A172 (cell line): ENCODE measurements at places on chromosomes 7 and 10. TPM values are rescaled to one million over a fixed set of nuclear protein-coding genes. Genes with fewer than 3 reads are reported as not detected.

The SLC13A1 gene
- total RNA-seq: not detected in 2 replicates

The SORBS1 gene
- total RNA-seq: 0.91 and 2.5 TPM in 2 replicates

DNA sequence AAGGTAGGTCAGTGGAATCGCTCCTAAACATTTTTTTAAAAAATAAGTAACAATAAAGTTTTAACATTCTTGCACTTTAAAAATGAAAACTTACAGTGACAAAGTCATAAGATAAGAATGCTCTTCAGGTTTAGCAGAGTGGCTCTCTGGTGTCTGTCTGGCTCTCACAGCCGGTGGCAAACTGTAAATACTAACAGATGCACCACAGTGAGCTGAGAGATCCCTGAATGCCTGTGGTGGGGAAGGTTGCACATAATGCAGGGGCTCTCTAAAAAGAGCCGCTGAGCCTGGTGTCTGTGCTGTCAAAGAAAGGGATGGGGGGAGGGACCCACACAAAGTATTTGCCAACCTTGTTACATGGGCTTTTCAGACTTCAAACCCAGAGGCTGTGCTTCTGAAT is 498.3 kb downstream of the CCSER2 start:
- DNase-seq: no peak

DNA sequence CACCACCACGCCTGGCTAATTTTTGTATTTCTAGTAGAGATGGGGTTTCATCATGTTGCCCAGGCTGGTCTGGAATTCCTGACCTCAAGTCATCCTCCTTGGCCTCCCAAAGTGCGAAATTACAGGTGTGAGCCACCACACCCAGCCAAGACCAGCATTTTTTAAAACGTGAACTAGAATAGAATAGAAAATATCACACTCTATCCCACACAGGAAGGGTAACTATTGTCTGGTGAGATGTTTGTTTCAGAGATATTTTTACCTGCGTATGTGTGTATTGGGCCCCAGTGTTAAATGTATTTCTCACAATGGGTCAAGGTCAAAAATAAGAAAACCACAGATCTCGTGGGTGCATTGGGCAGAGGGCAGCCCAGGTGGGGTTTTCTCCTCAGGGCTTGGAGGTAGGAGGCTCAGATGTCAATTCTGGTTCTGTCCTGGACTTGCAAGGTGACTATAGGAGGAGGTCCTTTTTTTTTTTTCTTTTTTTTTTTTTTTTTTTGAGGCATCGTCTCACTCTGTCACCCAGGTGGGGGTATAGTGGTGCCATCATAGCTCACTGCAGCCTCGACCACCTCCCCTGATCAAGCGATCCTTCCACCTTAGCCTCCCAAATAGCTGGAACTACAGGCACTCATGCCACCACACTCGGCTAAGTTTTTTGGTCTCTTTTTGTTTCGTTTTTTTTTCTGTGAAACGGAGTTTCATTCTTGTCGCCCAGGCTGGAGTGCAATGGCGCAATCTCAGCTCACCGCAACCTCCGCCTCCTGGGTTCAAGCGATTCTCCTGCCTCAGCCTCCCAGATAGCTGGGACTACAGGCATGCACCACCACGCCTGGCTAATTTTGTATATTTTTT is 19.0 kb downstream of the SH2B2 start:
- no peak for DNase-seq

- DNase-seq: no peak
These were observed 39.8 kb downstream of the CELF2 start for GRCh38 chr10:11057448-11057847.

The TRIM74 gene
- total RNA-seq: 0.12 TPM in 1 of 2 replicates, not detected in the other

GRCh38 chr10:80502621-80503583 is 34.8 kb upstream of the SH2D4B start:
- DNase-seq: no peak

DNA sequence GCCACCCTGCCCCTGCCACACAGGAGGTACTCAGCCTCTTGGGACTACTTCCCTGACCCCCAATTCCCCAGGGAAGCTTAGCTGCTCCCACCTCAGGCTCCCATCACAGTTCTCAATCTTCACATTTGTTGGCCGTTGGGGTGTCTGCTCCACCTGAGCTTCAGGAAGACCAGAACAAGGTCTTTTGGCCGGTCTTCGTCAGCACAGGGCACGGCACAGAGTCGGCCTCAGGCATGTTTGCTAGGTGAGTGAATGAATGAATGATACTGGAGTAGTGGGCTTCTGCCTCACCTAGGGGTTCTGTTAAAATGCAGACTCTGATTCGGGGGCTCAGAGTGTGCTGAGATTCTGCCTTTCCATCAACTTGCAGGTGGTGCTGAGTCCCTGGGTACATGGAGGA is 20.3 kb downstream of the GPRIN2 start:
- DNase-seq: no peak

DNA sequence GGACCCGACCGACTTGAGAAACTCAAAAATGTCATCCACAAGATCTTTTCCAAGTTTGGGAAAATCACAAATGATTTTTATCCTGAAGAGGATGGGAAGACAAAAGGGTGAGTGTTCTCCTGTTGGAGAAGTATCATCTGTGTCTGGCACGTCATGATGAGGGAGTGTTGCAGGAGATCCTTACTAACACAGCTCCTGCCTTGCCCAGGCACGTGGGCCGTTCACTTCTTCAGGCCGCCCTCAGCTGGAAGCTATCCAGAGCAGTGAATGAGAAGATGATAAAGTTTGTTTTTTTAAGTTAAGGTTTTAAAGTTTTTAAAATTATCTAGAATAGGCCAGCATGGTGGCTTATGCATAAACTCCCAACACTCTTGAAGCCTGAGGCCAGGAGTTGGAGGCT is 6.2 kb downstream of the EIF3B start:
- DNase-seq: no peak

GRCh38 chr7:57348646-57349269 is 101.2 kb upstream of the ZNF716 start:
- DNase-seq: no peak

- DNase-seq: no peak
These were observed 59.5 kb downstream of the CHST15 start for GRCh38 chr10:124033887-124034218.

- no peak for DNase-seq
These were observed 54.4 kb downstream of the MTPAP start for GRCh38 chr10:30294476-30295240.

DNA sequence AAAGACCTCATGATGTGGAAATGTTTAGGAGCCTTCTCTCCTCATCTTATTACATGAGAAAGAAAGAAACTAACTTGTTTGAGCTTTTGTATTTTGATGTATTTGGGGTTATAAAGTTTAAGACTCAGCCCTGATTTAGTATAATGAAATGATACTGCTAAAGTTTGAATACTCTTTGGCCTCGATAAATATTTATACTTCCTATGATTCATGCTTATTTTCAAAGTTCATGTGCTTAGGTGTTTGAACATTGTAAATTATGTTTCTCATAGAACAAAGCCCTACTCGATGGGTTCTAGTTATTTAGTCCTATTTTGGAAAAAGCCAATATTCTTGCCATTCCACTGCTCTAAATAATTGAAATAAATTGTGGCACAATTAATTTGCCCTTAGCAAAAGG is 303.2 kb downstream of the ZWINT start:
- DNase-seq: no peak

DNA sequence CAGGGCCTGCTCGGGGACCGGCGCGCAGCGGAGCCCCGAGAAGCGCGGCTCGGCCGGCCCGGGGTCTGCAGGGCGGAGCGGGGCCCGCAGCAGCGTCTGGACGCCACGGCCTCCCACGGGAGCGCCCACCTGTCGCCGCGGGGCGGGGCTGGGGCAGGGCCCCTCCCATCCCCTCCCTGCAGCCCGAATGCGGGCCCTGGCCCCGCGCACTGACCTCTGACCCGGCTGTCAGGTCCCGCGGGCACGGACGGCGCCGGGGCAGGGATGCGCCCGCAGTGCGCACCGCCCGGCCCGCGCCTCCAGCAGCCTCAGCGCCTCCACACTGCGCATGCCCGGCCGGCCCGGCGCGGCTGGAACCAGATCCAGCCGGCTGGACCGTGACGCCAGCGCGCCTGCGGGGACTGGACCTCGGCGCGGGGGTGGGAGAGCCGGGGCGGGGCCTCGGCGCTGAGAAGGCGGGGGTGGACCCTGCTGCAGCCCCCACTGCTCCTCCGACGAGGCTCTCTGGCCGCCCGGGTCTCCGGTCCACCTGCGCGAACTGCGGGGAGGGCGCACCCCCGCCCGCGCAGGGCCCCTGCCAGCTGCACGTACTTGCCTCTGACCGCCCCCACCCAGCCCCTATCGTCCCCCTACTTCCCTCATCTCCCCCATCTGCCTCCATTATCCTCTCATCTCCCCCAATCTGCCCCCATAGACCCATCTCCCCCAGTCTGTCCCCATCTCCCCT is 16.1 kb upstream of the GPR146 start:
- DNase-seq: peak; percentile 88

The GPR146 gene
- total RNA-seq: 1.1 and 1.6 TPM in 2 replicates

DNA sequence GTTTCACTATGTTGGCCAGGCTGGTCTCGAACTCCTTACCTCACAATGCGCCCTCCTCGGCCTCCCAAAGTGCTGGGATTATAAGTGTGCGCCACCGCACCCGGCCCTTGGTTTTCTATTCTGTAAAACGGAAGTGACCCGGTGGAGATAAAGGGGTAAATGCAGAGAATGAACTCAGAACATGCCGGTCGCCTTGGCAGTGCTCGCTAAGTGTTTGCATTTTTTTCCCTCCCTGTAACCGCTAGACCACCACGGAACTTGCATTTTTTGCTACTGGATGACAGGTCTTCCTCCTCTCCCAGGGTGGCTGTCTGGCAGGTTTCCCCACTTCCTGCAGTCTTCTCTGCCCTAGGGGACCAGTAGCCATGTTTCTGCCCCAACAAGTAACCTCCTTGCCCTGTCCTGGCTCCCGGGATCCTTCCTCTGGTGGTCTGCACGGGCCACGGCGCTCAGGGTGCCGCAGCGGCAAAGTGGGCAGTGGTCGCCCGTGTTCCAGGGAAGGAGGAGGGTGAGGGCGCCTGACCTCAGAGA is 18.8 kb upstream of the GNA12 start:
- DNase-seq: peak; percentile 53

The KIAA1217 gene
- 3.8 and 4.7 TPM in 2 replicates for total RNA-seq

The CALY gene
- not detected in 2 replicates for total RNA-seq

DNA sequence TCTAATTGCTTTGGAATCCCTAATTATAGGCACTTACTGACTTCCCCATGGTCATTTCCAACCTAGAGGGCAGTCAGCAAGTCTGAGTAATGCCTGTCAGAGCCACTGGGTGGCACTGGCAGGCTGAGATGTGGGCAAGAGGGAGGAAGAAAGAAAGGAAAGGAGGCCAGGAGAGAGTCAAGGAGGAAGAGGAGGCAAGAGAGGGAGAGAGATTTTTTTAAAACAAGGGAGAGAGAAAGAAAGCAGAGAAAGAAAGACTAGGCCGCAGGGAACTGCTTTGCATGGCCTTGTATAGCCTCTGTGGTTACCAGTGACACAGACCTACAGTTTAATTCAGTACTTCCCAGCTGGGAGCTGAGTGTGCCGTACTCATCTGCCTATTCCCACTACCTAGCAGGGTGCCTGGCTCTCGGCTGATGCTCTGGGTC is 210.4 kb upstream of the ADO start:
- DNase-seq: peak; percentile 54

The TRIM56 gene
- 9.4 and 13.4 TPM in 2 replicates for total RNA-seq

DNA sequence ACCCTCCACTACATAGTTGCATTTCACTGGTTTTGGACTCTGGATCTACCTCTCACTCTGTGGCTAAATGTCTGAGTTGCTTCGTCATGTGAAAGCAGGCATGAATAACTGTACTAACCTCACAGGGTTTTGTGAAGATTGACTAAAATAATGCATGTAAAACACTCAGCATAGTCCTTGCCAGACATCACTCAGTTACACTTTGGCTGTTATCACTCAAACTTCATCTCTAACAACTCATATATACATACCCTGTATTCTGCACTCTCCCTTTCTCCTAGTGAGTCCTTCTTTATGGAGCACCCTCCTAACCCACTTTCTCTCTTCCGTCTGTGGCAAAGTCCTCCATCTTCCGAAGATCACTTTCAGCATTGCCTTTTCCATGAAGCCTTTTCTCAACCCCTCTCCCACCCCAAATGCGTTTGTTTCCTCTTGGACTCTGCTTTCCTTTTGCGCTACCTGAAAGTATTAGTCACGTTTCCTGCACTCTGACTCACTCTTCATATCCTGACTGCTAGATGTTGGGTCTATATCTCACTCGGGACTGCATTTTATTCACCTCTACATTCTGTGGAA is 72.6 kb downstream of the OSBPL3 start:
- peak; percentile 89 for DNase-seq

The IKZF1 gene
- total RNA-seq: not detected in 2 replicates

DNA sequence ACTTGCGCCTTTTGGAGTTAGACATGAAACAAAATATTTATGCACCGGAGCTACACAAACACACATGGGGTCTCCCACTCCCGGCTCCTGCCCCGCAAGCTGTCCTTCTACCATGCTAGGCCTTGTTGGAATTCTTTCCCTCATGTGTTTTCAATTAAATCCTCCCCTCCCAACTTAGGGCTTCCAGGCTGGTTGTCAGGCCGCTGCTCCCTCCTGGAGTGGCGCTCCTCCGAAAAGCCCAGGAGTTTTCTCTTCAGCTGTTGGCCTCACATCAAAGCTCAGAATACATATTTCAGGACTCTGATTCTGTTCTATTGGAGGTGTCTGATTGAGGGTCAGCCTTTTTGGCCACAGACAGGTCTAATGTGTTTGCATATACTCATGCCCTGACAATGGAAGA is 113.3 kb downstream of the FANK1 start:
- no peak for DNase-seq

DNA sequence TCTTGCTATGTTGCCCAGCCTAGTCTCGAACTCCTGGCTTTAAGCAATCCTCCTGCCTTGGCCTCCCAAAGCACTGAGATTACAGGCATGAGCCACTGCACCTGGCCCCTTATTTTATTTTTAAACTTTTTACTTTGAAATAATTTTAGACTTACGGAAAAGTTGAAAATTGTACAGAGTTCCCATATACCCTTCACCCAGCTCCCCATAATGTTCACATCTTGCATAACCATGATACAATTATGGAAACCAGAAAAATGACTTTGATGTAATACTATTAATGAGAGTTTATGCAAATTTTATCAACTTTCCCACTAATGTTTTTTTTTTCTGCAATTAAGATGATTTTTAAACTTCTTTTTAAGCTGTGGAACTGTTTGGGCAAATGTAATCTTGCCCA is 58.3 kb downstream of the CDH23 start:
- DNase-seq: no peak

- no peak for DNase-seq
These were observed 10.7 kb upstream of the INSYN2A start for GRCh38 chr10:127207081-127207480.

- no peak for DNase-seq
These were observed 8.8 kb upstream of the ZNF248 start for GRCh38 chr10:37865957-37866803.
